Stimulated activated CD8-positive, alpha-beta memory T cell treated with anti-CD3 and anti-CD28 coated beads, Interleukin-15, amount 100 ng/mL, for 4 hours (primary cell): ENCODE measurements at places on chromosomes 16 and 17.

GRCh38 chr16:4511441-4512082 lies 27.0 kb downstream of the CDIP1 start:
- no peak for DNase-seq

- DNase-seq = no peak
Observed at GRCh38 chr17:11121341-11121985, 119.5 kb upstream of the SHISA6 start.

DNA sequence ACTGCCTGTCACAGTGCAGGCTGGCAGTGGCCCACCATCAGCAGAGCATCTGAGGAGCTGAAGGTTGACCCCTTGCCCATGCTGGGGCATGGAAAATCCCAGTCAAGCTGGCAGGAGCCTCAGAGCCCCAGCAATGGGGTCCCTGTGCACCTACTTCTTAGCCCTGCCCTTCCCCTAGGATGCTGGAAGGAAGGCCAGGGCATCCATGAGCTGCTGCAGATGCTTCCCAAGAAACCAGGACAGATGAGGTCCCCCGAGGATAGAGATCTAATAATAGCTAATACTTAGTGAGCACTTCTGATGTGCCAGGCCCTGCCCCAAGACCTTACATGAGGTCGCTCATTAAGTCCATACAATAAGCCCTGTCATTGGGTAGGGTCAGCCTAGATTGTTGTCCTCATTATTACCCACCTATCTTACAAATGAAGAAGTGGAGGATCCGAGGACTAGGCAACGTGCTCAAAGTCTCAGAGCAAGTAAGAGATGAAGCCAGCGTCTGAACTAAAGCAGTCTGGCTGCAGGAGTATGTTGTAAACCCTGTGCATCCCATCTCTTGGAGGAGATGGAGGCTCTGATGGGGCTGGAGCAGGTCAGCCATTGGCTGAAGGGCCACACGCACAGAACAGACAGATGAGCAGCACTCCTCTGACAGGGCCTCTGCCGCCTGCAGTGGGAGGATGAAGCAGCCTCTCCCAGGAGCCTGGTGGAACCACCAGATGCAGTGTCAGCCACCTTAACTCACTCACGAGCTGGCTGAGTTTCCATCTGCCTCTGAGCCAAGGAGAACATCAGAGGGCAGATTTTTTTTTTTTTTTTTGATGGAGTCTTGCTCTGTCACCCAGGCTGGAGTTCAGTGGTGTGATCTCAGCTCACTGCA lies 175.4 kb downstream of the WSCD1 start:
- no peak for DNase-seq

GRCh38 chr17:58279016-58279711 lies 1.6 kb downstream of the MPO start:
- no peak for DNase-seq

GRCh38 chr16:17375461-17376304 lies 95.1 kb downstream of the XYLT1 start:
- DNase-seq = no peak
